Fibroblast of skin of scalp (primary cell): ENCODE measurements at places on chromosomes 13 and 19.

GRCh38 chr19:17671906-17672305 is 16.2 kb downstream of the UNC13A start:
- peak; percentile 15 for DNase-seq

DNA sequence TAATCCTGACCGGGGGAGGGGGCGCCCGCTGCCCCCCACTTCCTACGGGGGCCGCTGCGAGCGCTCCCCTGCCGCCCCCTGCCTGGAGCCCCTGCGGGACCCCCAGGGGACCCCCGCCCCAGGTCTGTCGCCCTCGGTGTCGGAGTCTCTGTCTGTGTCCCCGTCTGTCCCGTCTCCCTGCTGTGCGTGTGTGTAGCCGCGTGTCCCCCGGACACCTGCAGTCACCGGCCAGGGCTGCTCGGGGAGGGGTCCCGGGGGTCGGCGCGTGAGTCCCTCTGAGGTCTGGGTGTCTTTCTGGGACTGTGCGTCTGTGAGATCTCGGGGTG is 7.7 kb upstream of the NFIC start:
- DNase-seq, result no peak

DNA sequence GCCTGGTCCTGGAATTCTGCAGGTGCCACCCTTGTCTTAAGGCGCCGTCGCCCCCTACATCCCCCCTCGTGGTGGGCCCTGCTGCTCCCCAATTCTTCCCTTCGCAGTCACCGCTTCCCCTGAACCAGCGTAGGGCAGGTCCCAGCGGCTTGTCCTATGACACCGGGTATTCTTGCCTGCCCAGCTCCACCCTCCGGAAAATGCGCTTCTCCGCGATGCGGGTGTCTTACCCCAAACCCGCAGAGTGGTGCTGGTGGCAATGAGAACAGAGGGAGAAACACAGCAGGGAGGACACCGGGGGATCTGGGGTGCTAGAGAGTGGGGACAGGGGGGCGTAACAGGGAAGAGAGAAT is 9.0 kb downstream of the ZNF808 start:
- DNase-seq, result no peak

GRCh38 chr13:106537521-106537920 is 2.1 kb upstream of the EFNB2 start:
- no peak for DNase-seq

DNA sequence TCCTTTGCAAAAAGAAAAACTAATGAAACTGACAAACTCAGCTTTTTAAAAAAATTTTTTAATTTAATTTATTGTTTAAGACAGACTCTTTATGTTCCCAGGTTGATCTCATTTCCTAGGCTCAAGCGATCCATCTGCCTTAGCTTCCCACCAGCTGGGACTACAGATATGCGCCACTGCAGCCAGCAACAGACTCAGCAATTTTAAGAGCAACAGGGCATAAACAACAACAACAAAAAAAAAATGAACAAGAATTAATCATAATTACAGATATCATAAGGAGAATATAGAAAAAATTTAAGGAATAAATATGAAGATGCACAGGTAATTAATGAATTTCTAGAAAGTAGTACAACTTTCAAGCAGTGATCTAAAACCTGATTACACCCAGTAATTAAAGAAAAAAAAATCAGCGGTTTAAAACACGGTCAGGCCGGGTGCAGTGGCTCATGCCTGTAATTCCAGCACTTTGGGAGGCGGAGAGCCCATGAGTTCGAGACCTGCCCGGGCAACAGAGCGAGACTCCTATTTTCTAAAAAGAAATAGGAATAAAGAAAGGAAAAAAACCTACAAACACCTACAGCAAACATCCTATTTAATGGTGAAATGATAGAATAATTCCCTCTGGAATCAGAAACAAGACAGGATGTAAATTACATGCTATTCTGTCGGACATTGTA is 1.4 kb downstream of the ZNF699 start:
- no peak for DNase-seq

GRCh38 chr19:12379732-12380443 is 14.4 kb upstream of the ZNF442 start:
- no peak for DNase-seq

DNA sequence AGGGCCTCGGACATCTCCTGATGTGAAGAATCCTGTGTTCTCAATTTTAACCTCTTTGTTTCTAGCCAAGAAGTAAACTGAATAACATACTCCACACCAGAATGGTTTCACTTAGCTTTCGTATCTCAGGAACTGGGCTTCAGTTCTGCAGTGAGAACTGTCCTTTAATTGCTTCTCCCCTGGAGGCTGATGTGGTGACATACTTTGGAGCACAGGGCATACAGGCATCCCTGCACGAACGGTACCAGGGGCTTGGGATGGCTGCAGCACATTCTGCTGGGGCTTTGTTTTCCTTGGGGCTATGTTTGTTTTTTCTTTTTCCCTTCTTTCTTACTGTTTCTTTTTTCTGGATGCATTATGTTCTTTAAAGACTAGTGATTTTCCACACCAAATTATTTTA is 230.5 kb downstream of the TM9SF2 start:
- DNase-seq, result no peak

- no peak for DNase-seq
Measured at GRCh38 chr13:21929400-21929799, 258.5 kb downstream of the FGF9 start.

DNA sequence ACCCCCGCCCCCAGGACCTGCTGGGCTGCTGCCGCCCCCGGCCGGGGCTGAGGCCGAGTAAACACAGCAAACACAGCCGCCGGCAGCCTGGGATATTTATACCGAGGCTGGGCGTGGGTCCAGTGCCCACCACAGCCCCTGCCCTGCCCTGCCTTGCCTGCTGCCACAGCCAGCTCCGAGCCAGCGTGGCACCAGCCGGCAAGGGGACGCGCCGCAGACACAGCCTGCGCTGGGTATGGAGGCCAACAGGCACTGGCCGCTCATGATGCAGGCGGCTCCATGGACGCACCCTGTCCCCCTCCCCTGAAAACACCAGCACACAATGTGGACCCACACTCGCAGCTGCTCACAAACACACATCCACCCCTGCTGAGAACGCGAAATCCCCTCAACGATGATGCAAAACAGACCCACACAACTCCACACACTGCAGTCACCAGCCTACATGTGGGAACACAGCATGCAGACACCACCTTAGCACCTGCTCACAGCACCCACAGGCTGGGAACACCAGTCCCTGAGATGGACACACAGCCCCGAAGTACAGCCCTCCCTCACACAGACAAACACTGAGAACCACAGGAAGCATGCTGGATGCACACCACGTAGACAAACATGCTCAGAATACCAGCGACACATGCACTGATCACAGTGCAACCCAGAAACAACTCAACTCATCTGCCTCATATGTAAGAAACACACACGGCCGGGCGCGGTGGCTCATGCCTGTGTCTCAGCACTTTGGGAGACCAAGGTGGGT is 16.2 kb downstream of the CCDC97 start:
- DNase-seq, result peak; percentile 90

GRCh38 chr13:76091076-76091475 is 454.9 kb downstream of the LMO7 start:
- DNase-seq, result no peak

DNA sequence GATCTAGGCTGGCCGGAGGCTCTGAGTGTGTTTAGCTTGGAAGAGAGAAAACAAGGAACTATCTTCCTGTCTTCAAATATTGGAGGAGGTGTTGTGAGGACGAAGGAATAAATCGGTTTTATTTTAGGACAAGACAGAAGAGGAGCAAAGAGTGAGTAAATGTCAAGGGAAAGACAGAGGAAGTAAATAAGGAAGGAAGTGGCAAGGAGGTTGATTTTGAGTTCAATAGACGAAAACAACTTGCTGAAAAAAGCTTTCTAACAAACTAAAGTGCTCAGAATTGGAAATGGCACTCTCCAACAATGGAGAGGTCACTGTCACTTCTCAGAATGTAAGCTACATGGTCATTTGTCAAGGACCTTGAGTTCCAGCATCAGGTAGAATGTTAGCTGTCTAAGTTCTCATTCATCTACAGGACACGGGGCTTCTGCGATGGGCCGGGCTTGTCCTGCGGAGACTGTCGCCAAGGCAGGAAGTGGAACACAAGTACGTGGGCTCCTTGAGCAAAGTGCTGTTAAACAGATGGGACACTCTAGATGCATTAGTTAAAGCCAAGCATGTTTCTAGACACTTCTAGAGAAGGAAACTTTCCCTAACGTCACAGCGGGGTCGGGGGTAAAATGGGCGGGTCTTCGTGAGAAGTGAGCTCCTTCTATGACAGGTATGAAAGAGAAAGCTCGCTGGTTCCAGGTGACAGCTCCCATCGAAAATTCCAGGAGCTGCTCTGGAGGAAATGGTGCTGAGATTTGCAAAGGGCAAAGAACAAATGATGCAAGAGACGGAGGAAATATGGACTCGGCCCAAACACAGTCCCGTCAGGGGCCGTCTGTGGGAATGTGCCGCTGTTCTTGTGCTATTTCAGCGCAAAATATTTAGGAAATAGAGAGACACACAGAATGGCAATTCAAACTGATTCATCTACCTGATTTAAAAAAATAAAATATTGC is 103.9 kb upstream of the UBL3 start:
- DNase-seq, result no peak

GRCh38 chr19:47658431-47659348 is 49.8 kb downstream of the BICRA start:
- no peak for DNase-seq

DNA sequence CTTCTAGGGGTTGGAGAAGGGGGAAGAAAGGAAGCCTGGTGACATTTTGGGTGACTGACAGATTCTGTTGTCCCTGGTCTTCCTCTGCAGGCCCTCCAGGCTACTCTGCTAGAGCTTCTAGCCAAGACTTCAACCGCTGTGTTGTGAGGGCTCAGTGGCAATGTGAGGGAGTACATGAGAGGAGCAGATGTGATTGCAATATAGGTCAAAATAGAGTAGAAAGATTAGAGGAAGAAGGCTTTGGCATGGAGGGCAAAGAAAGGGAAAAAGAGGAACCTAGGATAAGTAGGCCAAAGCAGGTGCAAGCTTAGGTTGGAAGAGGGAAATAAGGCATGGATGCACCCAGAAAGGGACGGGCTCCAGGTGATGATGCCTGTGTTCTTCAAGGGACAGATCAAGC is 216.9 kb downstream of the RGCC start:
- DNase-seq, result no peak

- DNase-seq, result no peak
Measured at GRCh38 chr19:33246709-33247440, 21.2 kb upstream of the SLC7A10 start.

GRCh38 chr13:90281709-90282108 is 1065.8 kb upstream of the MIR17HG start:
- DNase-seq, result no peak

GRCh38 chr19:17320435-17320834 is 11.1 kb downstream of the DDA1 start:
- DNase-seq, result no peak

DNA sequence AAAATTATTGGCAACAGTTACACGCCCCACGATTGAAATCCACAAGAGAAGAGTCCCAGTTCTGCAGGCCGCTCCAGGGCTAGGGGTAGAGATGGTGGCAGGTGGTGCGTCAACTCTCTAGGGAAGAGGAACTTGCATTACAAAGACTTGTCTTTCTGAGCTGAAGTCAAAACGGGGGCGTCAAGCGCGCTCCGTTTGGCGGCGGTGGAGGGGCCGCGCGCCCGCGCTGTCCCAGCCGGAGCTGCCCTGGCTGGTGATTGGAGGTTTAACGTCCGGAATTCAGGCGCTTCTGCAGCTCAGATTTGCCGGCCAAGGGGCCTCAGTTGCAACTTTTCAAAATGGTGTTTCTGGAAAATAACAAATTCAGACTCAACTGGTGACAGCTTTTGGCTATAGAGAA is 38.9 kb downstream of the SOX1 start:
- DNase-seq, result no peak

DNA sequence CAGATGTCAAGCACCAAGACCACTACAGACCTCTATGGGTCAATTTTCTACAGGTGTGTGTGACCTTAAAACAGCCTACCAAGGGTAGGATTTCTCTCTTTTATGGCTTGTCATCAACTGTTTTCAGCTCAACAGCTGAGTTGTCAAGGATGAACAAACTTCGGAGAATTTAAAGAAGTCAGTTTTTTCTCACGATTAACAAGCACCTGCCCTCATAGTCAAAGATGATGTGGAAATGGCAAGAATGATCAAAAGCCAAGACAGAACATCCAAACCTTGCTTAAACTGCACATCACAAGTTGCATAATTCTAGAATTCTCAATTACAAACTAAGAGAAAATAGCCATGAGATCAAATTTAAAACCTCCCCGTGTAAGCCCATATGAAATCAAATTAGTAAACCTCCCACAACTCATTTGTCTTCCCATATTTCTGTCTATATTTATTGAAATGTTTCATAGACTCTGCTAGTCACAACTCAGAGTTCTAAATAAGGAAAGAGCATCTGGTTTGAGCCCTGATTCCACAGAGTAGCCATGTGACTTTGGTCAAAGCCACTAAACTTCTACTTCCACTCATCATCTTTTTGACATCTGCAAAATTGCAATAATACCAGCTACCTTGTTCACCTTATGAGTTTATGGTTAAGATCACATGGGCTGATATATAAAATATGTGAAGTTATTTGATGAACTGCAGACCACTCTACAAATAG is 521.5 kb upstream of the HTR2A start:
- DNase-seq, result no peak

GRCh38 chr19:49297403-49297802 is 27.6 kb downstream of the SLC6A16 start:
- peak; percentile 49 for DNase-seq

DNA sequence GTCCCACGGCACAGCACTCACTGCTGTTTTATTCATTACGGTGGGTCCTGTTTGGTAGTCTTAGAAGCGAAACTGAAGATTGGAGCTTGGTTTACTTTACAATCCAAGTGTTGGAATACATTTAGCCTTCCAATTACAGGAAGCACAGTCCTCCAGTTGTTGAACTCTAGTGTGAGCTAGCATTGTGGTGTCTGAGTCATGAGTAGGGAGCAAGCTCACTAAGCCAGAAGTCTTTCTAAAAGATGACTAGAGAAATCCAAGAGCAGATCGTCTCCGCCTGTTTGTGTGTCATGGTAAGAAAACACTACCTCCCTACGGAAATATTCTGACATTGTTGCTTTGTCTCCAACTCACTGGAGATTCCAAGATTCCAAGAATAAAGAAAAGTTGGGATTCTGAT is 10.1 kb upstream of the SHISA2 start:
- DNase-seq, result peak; percentile 81

DNA sequence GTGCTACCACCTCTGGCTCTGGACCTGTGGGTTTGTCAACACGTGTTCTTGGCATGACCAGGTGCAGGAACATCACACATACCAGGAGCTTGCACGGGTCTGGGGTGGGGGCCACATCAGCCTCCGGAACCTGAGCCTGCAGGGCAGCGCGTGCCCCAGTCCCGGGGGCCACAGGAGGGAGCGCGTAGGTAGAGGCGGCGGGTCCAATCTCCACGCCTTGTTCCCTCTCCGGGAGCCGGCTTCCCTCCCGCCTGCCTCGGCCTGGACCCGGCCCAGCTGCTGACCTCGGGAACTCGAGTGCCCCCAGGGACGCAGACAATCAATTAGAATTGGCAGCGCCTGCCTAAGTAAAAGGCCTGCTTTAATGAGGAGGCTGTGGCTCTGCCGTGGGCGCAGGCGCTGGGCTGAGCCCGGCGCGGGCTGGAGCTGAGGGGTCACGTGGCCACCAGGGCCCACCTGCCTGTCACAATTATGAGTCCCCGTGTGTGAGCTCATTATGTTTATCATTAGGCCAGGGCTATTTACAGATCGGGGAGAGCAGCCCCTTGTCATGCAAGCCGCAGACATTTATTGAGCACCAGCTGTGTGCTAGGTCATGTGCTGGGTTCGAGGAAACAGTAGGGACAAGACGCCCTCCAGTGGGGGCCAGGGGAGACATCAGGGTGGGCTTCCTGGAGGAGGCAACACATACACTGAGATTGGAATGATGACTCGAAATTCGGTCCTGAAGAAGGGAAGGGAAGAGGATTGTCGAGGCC is 32.2 kb upstream of the TNFAIP8L1 start:
- no peak for DNase-seq

GRCh38 chr19:47112166-47112996 is 1.2 kb downstream of the ZC3H4 start:
- peak; percentile 93 for DNase-seq
